ENCODE measurements at places on chromosomes 5 and 9. TPM values are rescaled to one million over a fixed set of nuclear protein-coding genes. Genes with fewer than 3 reads are reported as not detected.

Gene AQP3
- 19.7 TPM for total RNA-seq

Gene ABO
- not detected for total RNA-seq

Gene FAM114A2
- total RNA-seq = 9.0 TPM

Gene MUSK
- not detected for total RNA-seq

Gene HMHB1
- not detected for total RNA-seq

Gene PCDHB15
- 0.02 TPM for total RNA-seq

Gene ENTREP1
- 0.43 TPM for total RNA-seq

Gene CCDC192
- not detected for total RNA-seq

Gene MLANA
- not detected for total RNA-seq

Gene DAPK1
- 19.8 TPM for total RNA-seq

Gene MYMK
- total RNA-seq = not detected

Gene TIMD4
- 1.3 TPM for total RNA-seq

Gene RMI1
- 9.4 TPM for total RNA-seq

Gene GFI1B
- not detected for total RNA-seq

Gene PHF24
- 0.10 TPM for total RNA-seq

Gene CNTFR
- total RNA-seq = 0.13 TPM

Gene INSL4
- total RNA-seq = 17.0 TPM

Data from A549 treated with CORT108297 at 1 μM for 4 hours (cell line).